Skeletal muscle cell (primary cell): ENCODE measurements at places on chromosomes 3 and 15.

GRCh38 chr3:171774521-171774920 is 35.8 kb downstream of the PLD1 start:
- no peak for DNase-seq

DNA sequence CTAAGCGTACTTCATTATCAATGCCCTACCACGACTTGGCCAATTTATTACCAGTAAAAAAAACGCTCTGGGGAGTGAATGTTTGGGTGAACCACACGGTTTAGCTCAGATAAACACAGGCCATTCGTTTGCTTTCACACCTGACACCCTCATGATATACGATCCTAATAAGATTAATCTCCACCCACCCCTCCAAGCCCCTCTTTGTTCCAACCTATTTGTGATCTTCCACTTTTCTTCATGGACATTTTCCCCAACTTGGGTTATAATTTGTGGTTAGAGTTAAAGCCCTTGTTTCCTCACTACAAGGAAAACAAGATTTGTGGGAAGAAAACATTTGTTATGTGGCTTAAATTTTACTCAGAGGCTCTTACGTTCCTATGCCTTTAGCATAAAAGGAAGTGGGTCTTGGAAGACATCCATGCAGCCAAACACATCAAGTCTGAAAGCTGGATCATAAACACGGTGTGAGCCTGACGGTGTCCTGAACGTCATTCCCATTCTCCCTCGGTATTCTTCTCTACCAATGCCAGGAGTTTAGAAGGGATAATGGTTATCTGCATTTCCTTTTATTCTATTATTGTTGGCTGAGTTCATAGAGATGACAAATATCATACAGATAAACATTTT is 518.9 kb downstream of the NR2F2 start:
- DNase-seq, result peak; percentile 71

DNA sequence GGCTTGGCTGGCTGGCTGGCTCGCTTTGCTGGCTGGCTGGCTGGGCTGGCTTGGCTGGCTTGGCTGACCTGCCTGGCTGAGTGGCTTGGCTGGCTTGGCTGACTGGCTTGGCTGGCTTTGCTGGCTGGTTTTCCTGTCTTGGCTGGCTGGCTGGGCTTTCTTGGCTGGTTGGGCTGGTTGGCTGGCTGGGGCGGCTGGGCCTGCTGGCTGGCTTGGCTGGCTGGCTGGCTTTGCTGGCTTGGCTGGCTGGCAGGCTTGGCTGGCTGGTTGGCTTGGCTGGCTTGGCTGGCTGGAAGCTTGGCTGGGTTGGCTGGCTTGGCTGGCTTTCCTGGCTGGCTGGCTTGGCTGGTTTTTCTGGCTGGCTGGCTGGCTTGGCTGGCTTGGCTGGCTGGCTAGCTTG is 435.6 kb downstream of the GOLGA6L6 start:
- DNase-seq, result no peak

GRCh38 chr3:112688085-112688769 is 47.3 kb upstream of the CCDC80 start:
- DNase-seq, result no peak

- no peak for DNase-seq
Observed at GRCh38 chr15:31222773-31223341, 103.8 kb upstream of the KLF13 start.

GRCh38 chr3:185764163-185764979 is 60.5 kb downstream of the IGF2BP2 start:
- no peak for DNase-seq

DNA sequence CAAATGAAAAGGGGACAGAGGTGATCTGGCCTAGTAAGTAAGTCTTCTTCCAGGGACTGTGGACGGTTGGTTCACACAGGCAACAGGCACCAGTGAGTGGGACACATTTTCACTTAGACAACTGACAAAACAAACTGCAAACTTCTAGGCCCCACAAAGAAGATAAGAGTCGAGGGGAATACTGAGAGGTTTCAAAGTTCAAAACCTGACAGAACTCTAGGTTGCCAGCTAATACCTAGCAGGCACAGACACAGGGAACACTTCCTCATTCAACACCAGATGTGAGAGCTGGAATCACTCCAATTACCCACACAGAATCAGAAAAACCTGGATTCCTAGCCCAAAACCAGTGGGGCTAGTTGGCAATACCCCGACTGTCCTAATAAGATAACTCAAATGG is 621.7 kb downstream of the ZPLD1 start:
- no peak for DNase-seq

GRCh38 chr15:79179108-79179561 is 88.6 kb upstream of the RASGRF1 start:
- DNase-seq, result no peak

DNA sequence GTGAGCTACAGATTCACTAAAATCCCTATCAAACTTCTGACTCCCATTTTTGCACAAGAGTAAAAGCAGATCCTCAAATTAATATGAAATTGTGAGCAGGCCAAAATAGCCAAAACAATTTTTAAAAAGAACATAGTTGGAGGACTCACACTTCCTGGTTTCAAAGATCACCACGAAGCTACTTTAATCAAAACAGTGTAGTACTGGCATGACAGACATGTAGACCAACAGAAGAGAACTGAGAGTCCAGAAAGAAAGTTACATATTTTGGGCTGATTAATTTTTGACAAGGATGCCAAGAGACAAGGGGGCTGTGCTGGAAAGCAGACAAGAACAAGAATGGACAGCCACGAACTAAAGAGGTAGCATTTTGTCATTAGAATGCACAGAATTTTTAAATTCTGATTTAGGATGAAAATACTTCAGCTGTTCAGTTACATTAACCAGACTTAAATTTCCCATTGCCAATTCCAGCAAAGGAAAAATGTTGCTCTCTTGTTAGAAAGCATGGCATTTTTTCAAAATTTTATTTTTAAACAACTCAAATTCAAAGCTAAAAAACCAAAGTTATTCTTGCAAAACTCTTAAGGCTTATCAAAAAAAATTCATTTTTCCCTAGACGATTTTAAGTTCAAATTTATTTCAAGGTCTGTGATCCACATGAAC is 14.0 kb downstream of the RYK start:
- no peak for DNase-seq

- DNase-seq, result peak; percentile 81
Observed at GRCh38 chr3:153284282-153284938, 122.4 kb downstream of the RAP2B start.

DNA sequence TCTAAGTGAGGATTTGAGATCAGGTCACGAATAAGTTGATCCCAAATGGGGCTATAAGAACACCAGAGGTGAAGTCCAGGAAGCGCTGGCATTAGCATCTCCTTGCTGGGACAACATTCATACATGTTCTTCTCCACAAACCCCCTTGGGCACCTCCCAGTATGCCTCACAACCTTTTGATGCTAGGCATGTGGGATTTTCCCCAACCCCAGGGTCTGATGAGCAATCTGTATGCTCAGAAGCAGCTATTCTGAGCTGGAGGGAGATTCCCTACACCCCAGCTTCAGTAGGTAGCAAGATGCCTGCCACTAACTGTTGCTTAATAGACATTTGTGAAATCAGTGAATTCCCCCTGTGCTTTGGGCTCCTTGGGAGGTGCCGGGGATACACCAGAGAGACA is 32.2 kb downstream of the SLC6A11 start:
- no peak for DNase-seq

DNA sequence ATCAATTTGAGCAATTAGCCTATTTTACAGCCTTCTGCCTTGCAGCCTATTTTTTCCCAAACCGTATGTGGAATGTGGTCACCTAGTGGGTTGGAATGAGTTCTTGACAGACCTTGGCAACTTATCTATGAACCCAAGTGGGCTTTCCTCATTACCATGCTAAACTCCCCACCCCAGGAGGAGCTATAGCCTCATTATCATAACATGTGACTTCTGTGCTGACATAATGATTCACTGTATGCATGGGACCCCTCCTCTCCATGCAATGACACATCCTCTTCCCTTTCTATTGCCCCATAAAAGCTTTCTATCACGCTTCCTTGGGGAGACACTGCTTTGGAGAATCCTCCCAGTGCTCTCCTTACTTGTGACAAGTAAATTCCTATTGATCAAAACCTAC is 83.5 kb upstream of the FHIT start:
- DNase-seq, result no peak
